ENCODE measurements at places on chromosomes 1 and 21.

DNA sequence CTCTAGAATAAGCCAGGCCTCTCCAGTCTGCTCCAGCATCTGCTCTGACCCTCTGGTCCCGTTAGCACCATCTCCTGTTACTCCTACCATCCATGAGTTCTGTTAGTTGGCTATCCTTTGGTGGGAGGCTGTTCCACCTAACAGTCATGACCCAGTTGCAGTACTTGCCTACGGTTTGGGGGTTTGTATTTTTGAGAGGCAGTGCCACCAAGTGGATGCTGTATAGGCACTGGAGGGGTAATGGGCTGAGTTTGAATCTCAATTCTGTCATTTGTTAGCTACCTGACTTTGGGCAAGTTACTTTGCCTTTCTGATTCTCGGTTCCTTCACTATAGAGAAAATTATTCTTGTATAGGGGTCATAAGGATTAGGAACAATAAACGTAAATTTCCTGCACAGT, 12.1 kb upstream of the C8B start:
- DNase-seq, result no peak

- DNase-seq, result peak; percentile 25
Measured at GRCh38 chr1:119286587-119287181, 81.9 kb upstream of the HAO2 start.

GRCh38 chr1:88371436-88372023, 312.5 kb upstream of the PKN2 start:
- DNase-seq, result no peak

- no peak for DNase-seq
Measured at GRCh38 chr1:178323067-178323466, 173.7 kb downstream of the CLEC20A start.

DNA sequence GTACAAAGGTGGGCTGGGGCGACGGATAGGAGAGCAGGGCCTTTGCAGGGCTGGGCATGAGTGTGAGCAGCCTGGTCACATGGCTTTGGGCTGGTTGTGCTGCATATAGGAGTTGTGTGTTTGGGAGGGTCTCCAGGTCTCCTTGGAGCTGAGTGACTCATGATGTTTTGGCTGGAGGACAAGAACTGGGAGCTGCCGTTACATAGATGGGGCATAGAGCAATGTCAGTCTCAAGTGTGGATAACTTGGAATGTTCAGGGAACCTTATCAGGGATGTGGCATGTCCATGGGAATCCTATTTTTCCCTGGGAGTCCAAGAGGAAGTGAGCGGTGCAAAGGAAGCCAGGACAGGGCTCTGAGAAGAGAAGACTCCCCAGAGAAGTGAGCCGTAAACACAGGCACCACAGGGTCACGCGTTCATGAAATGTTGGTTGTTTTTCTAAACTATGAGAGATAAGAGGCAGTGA, 136.4 kb upstream of the KCNE2 start:
- no peak for DNase-seq

- no peak for DNase-seq
Measured at GRCh38 chr1:77802026-77802425, 22.6 kb downstream of the MIGA1 start.

GRCh38 chr1:33334081-33334552, 13.2 kb upstream of the A3GALT2 start:
- DNase-seq, result no peak

DNA sequence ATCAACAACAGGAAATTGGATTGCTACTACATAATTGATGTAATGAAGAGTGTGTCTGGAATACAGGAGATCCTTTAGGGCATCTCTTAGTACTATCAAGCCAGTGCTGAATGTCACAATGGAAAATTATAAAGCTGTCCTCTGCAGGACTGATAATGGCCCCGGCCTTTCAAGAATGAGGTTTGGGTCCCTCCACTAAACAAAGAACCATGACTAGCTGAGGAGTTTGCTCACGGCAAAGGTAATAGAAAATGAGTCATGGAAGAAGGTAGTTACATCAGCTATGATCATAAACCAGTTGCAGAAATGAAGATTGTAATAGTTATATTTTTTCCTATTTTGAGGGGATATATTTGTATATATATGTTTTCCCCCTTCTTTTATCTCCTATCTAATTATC, 145.8 kb downstream of the KCNJ6 start:
- no peak for DNase-seq

- DNase-seq, result no peak
Measured at GRCh38 chr1:190679983-190680382, 202.3 kb upstream of the BRINP3 start.

GRCh38 chr1:202586871-202587270, 123.4 kb downstream of the SYT2 start:
- DNase-seq, result no peak

DNA sequence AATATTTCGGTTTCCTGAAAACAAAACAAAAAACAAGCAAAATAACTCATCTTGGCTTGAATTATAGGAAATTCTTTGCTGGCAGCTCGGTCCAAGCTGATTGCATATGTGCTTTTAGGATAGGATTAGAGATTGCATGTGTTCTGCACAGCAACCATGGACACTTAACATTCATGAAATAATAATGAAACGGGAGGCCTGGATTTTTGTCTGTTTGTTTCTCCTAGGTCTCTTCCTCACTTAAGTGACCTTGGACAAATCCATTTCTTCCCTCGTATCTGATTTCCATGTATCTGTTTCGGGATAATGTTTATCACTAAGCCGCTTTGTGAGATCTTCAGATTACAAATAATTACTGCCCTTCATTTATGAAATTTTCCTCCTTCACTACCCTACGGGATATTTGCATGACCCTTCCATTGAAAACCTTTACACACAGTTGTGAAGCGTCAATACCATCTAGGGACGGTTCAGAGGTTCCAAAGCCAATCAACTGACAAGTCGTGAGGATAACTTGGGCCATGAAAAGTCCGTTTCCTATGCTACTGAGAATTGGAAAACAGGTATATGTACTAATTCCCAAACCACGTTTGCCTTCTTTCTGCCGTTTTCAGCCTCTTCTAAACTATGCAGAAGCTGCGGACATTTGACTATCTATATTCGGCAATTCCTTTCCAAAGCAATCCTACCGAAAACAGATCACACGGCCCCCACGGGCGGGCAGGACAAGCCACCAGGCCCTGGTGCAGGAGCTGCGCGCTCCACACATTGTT, 1.3 kb upstream of the H3-3A start:
- DNase-seq, result no peak

DNA sequence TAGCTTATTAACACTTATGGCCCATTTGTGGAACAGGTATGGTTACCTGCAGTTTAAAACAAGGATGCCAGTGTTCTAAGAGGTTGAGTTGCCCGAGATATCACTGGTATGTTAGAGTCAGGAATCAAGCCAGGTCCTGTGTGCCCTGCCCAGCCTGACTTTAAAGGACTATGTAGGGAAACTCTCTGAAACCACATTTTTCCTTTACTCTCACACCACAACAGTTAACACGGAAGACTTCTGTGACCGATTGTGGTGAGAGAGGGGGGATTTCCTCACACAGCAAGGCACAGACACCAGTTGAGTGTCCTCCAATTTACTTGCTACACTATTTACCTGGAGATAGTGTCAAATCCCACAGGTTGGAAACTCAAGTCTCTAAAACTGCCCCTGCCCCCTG, 47.8 kb downstream of the UCK2 start:
- no peak for DNase-seq

- DNase-seq, result no peak
Measured at GRCh38 chr1:25756215-25756614, 43.8 kb upstream of the SELENON start.

DNA sequence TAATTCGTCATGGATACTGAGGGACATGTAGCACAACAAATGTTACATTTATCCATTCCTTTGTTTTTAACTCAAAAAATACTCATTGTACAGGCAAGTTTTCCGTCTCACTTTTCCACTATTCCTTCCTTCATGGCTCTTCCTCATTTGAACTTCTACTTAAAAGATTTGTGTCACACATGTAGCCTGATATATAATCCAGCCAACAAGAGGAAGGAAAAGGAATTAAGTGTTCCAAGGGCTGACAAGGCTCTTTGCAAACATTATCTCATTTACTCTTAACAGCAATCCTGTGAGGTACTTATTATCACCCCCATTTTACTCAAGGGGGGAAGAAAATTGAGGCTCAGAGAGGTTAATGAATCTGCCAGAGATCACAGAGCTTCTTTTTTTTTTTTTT, 22.9 kb downstream of the CD244 start:
- no peak for DNase-seq

- DNase-seq, result no peak
Measured at GRCh38 chr1:25030012-25030411, 99.9 kb upstream of the RUNX3 start.

DNA sequence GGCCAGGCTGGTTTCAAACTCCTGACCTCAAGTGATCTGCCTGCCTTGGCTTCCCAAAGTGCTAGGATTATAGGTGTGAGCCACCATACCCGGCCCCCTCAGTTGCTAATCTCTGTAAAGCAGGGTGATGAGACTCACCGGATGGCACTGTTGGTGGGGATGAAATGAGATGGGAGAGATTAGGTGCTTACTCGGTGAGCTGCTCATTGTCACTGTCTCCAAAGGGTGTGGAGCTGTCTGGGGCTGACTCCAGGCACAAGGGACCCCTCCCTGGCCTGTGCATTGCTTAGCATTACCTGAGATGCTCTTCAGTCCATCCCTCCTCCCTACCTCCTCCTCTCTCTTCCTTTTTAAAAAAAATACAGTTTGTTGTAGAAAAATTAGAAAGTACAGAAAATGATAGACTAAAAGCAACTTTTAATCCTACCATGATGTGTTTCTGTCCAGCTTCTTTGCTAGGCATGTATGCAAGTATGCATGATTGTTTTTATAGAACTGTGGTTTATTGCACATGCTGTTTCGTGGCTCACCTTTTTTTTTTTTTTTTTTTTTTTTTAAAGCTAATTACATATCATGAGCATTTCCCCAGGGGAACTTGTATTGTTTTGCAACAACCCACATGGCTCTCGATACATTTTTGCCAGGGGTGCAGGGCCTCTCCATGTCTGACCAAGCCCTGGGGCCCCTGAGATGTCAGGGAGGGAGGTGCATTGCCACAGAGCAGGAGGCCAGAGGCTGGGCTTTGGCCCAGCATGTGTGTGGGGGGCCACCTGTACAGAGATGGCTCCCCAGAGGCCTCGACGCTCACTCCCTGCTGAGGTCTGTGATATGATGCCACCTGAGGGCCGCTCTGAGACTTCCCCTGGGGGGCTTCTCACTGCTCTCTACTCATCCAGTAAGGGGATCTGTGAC, 55.4 kb downstream of the ARHGEF10L start:
- peak; percentile 70 for DNase-seq

GRCh38 chr1:186578325-186579016, 101.8 kb downstream of the PTGS2 start:
- no peak for DNase-seq

GRCh38 chr1:194044892-194045291, 858.5 kb upstream of the B3GALT2 start:
- no peak for DNase-seq

DNA sequence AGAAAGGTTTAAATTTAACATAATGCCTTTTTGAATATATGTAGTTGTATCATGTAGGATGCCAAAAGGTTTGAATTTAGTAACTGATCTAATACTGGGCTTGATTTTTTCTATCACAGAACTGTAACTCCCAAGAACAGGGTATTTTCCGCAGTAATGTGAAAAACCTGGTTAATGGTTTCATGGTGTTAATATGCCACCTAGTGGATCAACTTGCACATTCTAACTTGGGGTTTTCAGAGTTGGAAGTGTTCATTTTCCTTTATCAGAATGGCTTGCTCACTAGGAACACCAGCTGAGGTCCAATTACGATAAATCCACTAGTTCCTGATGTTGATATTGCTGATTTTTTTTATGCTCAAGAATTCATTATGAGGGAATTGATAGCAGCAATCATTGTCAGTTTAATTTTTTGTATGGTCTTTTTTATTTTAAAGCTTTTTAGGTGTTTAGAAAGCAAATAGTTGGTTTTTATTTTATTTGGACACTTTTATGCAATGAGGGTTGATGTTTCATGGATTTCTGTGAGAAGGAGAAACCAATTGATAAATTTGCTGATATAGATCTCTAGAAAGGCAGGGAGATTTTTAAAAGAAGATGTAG, 157.2 kb downstream of the PLA2G4A start:
- DNase-seq, result peak; percentile 37

GRCh38 chr1:206001476-206001888, 1.7 kb downstream of the RAB7B start:
- no peak for DNase-seq

GRCh38 chr1:115160728-115161127, 71.4 kb upstream of the TSPAN2 start:
- DNase-seq, result no peak

GRCh38 chr1:246875041-246876026, 56.4 kb downstream of the AHCTF1 start:
- no peak for DNase-seq

DNA sequence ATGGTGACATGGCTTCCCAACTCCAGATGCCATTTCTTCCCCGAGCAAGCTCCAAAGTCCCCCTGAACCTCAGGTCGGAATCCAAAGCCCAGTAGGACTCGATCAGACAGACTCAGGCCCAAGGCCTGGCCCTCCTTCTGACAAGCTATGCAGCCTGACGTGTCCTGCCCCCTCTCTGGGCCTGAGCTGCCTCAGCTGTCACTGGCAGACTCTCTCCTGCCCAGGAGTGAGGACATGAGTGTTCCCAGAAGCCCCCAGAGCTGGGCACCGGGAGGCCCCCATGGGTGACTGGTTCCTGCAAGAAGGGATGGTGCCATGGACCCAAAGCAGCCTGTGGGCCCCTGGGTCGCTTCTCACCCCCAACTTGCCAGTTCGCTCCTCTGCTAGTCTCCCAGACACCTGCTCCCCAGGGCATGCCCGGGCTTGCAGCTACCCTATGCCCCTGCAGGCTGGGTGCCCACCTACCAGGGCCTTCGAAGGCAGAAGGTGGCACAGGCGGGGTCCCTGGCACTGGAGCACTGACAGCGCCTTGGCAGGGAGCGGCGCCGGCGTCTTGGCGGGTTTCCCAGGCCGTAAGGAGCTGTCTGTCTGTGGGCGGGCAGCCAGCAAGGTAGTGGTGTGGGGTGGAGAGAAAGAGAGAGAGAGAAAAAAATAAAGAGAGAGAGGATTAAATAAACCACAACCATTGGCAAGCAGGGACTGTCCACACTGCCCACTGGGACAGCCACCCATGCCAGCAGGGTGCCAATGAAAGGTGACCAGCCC, 2.3 kb downstream of the EDN2 start:
- DNase-seq, result peak; percentile 22
